ENCODE measurements at places on chromosomes 12 and 14. TPM values are rescaled to one million over a fixed set of nuclear protein-coding genes. Genes with fewer than 3 reads are reported as not detected.

DNA sequence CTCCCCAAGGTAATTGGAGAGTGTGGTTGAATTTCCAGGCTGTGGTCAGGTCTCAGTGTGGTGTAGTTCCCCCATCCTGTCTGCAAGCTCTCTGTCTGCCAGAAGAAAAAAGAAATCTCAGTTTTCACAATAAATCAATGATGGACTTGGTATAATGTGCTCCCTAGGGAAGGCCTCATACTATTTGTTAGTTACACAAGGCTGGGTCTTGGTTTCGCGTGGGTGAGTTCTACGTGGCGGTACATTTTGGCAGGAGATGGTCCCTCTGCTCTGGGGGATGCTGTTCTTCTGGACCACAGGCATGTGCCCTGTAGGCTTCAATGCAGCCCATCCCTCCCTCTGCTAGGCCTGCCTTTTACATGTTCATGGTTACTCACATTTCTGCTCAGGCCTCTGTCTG is 206.4 kb upstream of the PELI2 start:
- DNase-seq = no peak

The A2M gene
- 2,945 TPM for total RNA-seq

- no peak for DNase-seq
These were observed 660.9 kb downstream of the C12orf50 start for GRCh38 chr12:87368259-87368658.

DNA sequence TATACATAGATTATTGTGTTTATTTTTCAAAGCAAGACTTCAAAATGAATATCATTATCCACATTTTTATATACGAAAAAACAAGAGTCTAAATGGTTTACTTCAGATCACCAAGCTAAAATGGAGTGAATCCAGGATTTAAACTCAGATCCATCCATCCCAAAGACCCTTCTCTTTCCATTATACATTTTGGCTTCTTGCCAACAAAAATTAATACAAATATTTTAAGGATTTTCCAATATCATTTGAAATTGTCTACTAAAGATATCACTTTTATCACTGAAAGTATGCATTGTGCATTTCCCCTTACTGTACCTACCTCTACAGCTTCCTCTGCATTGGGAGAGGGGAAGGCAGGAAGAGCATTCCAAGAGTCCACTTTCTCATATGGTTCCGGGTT is 541.2 kb downstream of the RPS29 start:
- DNase-seq = no peak

The AICDA gene
- total RNA-seq = not detected

DNA sequence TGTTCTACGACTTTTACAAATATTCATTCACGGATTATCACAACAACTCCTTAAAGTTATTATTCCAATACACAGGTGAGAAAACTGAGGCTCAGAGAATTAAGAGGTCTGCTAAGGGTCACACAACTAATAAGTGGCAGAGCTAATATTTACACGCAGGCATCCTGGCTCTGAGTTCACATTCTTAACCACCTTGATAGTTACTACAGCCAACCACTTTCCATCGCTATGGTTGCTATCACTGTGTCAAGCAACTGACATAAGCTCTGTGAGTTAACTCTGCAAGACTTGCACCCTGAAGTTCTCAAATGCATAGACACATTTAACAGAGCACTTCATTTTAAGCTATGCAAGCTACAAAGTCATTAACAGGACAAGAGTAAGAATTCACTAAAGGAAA is 3.7 kb downstream of the GLT8D2 start:
- no peak for DNase-seq

DNA sequence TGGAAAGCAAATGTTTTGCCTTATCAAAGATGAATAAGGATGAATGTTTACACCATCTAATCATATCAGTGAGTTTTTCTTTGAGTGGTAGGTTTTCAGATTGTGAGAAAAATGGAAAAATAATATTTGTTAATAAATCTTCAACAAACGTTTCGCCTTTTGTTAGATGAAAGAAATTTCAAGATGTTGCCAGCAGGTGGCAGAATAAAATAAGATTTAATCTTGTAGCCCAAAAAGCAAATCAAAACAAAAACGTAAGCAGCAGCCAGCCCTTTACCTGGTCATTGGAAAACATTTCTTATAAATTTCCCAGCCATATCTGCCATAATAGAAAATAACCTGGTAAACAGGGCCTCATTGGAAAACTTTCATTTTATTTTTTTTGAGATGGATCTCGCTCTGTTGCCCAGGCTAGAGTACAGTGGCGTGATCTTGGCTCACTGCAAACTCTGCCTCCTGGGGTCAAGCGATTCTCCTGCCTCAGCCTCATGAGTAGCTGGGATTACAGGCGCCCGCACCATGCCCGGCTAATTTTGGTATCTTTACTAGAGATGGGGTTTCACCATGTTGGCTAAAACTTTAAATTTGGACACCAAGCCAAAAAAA is 15.4 kb upstream of the TMEM120B start:
- DNase-seq = no peak

DNA sequence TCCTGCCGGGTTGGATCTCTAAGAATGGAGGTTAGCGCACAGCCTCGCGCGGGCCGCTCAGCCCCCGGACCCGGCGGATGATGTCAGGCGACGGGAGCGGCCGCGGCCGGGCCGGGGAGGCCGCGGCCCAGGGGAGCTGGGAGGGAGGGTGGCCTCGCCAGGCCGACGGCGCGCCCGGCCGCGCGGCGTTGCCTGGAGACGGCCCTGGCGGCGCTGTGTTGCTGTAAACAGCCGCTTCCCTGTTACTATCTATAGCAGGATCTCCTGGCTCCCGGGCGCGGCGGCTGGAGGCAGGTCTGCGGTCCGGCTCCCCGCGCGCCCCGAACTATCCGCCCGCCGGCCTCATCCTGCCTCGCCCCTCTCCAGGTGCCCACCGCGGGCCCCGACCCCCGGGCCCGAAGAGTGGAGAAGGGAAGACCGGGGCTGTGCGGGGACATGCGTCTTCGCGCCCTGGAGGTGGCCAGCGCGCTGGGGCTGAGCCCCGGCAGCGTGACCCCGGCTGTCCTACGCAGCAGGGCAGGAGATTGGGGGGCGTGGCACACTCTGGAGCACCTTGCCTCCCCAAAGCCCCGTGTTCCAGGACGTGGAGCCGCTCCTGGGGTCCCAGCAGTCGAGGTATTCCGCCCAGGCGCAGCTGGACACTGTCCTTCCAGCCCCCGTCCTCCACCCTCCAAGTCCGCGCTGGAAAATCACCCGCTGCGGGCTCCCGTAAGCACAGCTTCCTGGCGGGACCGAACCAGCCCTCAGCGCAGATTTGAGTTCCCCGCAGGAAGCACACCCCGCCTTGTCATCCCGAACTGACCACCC is 1.4 kb upstream of the FOS start:
- DNase-seq = peak; percentile 92

DNA sequence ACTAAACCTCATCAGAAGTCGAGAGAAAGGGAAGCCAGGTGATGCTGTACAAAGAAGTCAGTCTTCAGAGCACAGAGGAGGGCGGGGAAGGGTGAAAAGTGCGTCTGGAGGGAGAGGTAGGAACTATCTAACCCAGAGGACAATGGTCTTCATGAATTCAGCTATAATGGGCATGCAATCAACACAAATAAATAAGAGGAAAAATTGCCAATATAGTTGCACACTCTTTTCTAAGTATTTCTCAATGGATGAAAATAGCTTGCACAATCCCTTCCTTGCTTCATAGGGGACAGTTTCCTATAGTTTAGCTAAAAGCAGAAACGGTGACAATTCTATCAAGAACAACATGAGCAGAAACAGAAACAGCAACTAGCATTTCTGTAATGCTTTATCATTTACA is 931.2 kb downstream of the AACS start:
- DNase-seq = no peak

DNA sequence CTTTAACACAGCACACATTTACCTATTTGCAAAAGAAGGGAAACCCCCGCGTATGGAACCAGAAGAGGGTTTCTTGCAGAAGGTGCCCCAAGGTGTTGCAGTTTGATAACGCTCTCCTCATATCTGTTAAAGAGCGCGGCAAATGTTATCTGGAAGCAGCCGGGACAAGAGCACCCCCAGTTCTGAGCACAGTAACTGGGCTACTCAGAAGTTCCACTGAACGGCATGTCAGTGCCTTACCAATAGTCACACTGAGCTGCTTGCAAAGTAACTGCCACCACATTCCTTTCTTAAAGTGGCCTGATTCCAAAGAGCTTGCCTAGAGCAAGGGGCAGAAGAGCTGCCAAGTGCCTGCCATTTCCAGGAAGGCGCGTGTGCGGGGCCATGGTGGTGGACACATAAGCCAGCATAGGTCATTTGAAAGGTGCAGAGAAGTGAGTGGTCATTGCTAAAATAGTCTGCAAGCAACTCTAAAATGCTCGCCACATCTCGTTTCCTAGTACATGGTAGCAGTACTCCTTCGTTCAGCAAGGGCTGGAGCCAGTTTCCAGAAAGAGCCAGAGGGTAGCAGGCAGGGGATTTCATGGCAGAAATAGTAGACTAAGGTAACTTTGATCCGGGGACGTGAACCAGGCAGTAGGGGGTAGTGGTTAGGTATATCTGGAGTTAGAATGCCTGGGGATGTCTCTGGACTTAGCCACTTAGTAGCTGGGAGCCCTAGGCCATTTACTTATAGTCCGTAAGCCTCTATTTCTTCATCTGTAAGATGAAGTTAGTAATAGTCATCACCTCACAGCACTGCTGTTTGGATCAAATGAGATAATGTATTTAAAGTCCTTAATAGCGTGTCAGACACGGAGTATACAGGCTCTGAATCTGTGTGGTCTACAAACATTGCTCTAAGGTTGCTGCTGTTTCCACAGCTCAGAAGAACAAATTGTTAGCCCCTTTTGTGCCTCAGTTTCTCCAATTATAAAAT is 37.6 kb downstream of the SPTB start:
- DNase-seq = no peak

DNA sequence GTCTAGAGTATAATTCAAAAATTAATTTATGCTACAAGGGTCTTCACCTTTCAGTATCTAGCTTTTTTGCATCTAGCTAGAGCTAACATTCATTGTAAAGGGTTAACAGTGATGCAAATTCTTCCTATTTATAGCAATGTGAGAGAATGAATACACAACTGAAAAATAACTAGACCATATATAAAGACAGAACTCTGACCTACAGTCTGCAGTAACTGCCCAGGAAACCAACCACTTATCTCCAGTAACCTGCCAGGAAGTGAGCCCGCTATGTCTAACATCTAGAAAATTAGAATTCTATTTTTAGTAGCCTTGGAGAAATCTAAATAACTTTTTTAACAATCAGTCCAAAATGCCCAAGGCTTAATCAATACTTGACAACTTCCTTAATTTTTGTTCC is 1021.9 kb downstream of the LRFN5 start:
- DNase-seq = no peak

DNA sequence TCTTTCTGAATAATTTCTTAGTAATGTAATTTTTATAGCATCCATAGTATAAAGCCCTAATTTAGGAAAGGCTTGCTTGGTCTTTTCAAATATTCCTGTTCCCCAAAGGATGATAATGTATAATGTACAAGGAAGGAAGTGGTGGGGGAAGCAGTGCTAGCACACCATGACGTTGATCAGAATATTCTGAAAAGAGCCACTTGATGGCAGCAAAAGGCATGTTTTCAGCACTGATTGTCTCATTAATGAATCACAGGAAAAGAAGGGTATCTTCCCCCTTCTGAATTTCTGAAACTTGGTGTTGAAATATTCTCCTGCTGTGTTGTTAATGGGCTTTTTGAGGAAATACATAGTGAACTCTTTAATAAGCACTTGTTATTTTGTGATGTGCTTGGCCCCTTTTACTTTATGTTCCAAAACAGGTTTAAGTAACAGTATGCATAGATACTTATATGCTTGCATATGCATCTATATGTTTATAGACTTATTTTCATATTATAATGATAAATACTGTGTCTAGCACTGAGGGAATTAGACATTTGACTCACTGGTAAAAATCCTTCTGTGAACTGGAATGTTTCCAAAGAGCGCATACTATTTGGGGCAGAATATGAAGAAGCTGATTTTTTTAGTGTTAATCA is 122.0 kb downstream of the TMEM117 start:
- no peak for DNase-seq

DNA sequence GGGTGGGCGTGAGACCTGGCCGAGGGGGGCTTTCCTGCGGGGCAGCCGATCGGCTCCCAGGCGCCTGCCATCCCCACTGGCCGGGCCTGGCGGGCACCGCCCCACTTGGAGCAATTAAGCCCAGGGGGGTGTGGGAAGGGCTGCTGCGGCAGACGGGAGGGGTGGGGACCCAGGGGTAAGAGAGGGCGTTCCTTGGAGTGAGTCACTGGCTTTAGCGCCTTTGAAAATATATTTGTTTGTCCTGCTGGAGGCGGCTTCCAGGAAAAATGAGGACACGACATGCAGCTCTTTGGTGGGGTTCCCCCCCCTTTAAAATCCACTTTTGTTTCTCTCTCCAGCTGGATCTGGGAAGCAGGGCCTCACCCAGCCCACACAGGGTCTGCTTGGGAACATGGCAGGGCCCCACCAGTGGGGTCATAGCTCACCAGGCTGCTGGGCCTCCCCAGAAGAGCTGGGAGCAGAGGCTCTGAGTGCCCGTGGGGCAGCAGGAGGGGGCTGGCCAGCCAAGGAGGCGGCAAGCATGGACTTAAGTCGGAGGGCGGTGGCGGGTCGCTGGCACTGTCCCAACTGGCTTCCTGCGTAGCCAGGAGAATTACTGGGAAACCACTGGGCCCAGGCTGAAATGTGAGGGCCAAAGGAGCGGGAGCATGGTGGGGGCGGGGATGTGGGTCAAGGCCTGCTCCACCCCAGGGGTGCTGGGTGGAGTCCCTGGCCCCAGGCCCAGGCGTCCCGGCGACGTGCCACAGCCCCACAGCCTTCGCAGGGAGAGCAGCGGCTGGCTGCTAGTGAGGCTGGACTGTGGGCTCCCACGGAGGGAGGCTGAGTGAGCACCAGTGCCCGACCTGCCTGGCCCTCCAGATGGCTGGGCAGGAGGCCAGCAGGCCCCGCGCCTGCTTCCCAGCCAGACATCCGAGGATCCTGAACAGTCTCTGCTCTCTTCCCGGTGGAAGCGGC is 128.0 kb downstream of the RFLNA start:
- DNase-seq = peak; percentile 92

- no peak for DNase-seq
These were observed 126.6 kb downstream of the BCAT1 start for GRCh38 chr12:24822121-24822899.

GRCh38 chr12:70121562-70121961 is 121.7 kb upstream of the CNOT2 start:
- no peak for DNase-seq

GRCh38 chr12:100267603-100268281 is 765 bp downstream of the SCYL2 start:
- DNase-seq = no peak

The NRIP2 gene
- total RNA-seq = 0.20 TPM

DNA sequence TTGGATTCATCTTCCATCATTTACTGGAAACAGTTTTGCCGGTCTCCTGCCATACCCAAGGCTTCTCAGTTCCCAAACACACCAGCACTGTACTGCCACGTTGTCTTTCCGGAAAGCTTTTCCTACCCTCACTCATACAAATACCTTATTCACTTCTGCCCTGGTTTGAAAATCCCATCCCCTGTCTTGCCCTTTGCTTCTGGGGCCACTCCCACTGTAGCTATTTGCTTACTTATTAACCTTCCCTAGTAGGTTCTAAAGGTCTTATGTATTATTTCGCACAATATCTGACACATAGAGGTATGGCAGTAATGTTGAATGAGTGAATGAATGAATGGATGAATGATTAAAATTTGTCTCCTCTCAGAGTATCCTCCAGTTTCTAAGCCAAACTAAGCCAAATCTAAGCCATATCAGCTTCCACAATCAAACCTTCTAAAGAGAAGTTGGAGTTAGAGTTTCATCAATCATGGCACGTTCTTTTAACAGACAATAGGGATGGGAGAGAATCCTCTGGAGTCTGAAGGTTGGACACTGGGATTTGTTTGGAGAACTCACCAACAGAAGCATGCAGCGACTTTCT is 18.6 kb downstream of the TSPAN8 start:
- DNase-seq = no peak

Measured in right lobe of liver (tissue), 6 donors.